COLO829 (cell line): ENCODE measurements at places on chromosomes 5 and 9.

DNA sequence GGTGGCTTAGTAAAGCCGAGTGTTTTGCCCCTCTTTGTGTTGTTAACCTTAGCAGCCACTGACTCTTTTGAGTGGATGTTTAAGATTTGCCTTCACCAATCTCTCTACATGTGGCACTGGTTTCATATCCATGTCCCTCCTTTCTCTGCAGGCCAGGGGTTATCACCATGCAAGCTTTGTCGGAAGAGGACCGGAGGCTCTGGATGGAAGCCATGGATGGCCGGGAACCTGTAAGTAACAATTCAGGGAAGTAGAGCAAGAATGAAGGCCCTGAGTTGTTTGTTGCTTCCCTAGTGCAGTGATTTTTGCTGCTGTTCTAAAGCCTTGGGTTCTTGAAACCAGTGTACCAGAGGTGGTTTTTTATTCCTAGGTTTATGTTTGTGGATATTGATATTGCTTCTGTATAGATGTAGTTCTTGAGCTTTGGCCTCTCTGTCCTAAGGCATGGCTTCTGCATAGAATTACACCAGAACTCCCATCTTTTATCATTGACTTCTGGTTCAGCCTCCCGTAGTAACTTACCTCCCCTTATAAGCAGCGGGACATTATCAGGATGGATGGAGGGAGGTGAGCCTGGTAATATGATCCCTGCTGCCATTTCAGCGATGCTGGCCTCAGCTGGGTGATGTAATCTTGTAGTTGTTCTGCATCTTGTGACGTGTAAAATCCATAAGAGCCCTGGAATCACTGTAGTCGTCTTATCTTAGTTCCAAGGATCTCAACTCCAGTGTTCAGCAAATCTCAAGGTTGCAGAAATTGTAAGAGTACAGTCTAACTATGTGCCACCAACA lies 161.9 kb downstream of the ARHGAP26 start:
- DNase-seq = no peak

DNA sequence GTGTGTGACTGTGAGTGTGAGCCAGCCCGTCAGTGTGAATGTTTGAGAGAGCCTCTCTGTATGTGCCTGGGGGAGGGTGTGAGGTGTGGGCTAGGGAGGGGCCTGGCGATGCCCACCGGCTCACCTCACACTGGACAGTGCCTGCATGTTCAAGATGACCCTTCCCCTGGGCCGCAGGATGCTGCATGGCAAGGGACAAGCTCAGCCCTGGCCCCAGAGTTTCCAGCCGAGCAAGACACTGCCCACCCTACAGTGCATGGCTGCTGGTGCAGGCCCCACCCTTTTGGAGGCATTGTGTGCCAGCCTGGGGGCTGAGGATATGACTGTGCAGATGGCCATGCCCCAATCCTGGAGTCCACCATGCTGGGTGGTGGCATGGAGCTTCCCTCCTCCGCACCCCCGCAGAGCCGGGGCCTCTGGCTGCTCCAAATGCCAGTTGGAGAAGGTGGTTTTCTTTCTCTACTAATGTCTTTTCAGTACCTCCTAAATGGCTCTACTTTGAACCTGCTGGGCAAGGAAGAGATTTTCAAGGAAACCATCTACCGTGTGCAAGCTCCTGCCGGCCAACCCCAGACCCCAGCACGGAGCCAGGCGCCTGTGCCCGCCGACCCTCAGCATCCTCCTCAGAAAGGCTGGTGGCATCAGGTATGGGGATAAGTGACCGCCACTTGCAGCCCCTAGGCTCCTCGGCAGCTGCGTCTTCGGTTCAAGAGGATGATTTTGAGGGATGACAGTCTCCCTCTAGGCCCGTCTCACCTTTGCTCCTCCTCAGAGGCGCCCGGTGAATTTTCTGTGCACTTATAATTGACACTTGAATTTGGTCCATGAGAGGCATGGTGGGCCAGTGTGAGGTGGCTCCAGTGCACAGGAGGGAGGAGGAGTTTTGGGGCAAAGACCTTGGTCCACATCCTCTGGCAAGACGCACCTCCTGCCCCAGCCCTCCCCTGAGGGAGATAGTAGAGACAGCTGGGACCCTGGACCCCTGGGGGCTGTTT lies 27.7 kb downstream of the FGD3 start:
- no peak for DNase-seq

GRCh38 chr5:72644296-72644695 lies 137.1 kb upstream of the ZNF366 start:
- no peak for DNase-seq

DNA sequence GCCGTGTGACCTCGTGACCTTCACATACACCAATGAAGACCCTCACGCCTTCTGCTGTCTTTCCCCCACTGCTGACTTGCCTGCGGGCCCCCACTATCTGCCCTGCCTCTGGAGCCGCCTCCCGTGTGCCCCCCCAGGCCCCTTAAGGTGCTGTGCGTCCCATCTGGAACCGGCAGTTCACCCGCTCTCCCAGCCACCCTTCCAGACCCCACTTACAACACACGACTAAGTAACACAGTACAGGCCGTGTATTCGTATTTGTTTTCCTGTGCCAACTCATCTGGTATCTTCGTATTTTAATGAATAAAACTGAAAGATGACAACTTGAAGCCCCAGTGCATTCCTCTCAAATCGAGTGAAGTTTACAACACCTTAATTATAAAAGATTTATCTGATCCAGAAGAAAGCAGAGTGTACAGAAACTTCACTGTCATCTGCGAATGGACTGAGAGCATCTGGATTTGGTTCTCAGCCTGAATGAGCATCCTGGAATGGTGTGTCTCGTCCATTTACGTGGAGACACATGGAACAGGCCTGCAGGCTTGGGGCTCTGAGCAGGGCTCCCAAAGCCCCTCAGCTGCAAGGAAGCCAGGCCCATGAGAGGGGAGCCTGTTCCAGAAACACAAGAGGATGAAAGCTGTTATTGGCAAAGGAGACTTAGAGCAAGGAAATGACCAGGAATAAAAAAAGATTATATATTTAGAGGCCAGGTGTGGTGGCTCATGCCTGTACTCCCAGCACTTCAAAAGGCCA lies 21.9 kb upstream of the TERT start:
- no peak for DNase-seq

GRCh38 chr9:95048225-95049087 lies 269.1 kb downstream of the FANCC start:
- DNase-seq = peak; percentile 62

DNA sequence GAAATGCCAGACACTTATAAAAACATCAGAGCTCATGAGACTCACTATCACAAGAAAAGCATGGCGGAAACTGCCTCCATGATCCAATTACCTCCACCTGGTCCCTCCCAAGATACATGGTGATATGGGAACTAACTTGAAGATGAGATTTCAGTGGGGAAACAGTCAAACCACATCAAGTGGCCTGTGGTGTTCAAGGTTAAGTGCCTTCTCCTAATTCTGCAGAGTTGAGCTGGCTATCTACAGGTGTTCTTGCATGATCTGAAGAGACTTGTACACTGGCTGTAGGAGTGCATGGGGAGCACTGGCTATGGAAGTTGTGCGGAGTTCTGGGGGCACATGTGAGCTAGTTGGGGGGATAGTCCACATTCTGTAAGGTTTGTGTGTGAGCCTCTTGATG lies 34.0 kb upstream of the CKS2 start:
- no peak for DNase-seq

DNA sequence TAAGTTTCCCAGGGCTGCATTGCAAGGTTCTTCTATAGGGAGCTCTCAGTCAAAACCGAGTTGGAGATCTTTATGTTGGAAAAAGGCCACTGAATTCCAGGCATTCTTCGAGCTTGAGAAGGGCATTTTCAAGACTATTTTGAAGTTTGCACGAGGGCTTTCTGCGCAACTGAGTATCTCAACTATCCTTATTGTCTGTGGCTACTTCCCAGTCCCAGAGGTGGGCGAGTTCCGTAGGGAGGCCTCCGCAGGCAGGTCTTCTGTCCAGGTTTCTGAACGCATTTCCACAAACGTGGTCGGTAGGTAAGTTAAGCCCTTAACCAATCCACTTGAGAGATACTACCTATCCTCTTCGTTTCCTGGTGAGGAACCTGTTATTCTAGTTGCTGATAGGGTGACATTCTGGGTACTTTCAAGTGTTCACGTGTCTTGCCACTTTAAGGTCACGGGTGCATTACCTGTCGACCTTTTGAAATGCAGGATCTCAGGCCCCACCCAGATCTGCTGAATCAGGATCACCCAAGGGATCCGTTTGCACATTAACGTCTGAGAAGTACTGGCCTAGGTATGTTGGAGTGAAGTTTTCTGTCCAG lies 51.4 kb upstream of the TJP2 start:
- peak; percentile 51 for DNase-seq

GRCh38 chr9:69997524-69997923 lies 46.1 kb upstream of the MAMDC2 start:
- no peak for DNase-seq

DNA sequence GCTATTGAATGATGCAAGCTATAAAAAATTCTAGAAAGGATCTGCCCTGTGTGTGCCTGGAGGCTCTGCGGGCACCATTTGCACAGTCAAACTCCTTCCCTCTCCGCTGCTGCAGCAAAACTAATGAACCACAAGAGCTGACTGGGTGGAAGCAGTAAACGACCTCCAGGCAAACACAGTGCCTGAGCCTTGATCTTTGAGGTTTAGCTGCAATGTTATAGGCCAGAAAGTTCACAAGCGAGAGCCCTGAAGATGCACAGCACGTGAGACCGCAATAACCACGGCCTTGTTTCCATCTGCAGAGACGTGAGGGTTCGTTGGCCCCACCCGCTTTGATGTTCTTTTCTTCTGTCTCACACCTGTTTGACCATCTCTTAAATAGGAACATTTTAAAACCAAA lies 69.2 kb upstream of the S1PR3 start:
- no peak for DNase-seq

GRCh38 chr5:139998837-139999236 lies 44.3 kb downstream of the NRG2 start:
- DNase-seq = no peak

GRCh38 chr5:75277463-75277862 lies 40.8 kb upstream of the ANKRD31 start:
- DNase-seq = no peak

- DNase-seq = no peak
Measured at GRCh38 chr9:89706086-89706485, 101.3 kb downstream of the GADD45G start.
